Spinal cord (tissue), 10 donors: ENCODE measurements at places on chromosomes 7 and 10. TPM values are rescaled to one million over a fixed set of nuclear protein-coding genes. Genes with fewer than 3 reads are reported as not detected.
A peak's percentile ranks its signal among the peaks of the same experiment; 100 is the strongest.

- DNase-seq = peak; percentile 82
These were observed 61.4 kb upstream of the GPR158 start for GRCh38 chr10:25113191-25114035.

The CALCR gene
- total RNA-seq = 0.39 TPM

The FAM131B gene
- total RNA-seq = 26.7 TPM

DNA sequence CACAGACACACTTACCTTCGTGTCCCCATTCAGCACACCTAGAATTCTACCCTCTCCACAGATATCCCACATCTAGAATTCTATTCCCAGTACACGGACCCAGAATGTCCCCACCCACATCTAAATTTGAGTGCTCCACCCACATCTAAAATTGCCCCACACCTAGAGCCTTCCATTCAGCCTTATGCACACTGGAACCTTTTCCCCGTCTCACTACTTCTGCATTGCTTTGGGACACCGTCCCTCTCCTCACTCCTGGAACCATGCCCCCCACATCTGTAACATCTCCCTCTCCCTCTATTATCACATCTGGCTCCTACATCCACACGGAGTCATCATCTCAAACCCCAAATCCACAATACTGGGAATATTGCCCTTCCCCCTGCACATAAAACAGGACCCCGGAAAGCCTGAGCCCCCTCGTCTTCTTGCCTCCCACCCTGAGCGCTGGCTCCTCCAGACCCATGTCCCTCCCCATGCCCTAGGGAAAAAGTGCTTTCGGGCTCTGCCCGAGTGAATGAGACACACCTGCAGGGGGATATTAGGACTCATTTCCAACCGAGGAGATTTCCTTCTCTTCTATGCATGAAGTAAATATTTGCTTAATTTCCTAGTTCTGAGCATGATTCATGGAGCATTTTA is 125.8 kb upstream of the UNC5B start:
- no peak for DNase-seq

The OPN4 gene
- not detected for total RNA-seq
